ENCODE measurements at places on chromosomes 5 and 9.

DNA sequence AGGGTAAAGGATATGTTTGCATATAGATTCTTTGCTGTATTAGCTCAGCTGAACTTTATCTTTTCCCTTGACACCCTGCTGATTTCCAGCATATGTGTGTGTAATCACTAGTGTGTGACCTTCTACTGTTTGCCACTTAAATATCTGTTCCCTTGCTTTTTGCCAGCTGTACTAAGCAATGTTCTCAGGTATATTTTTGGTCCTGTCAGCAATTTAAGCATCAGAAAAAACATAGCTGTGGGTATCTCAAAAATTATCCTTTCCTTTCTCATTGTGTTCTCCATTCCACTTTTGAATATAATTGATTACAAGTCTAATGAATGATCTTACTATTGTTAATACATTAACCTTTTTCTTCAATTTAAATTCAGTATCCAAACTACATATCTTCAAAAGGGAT, 59.2 kb upstream of the CDH10 start:
- no peak for DNase-seq

DNA sequence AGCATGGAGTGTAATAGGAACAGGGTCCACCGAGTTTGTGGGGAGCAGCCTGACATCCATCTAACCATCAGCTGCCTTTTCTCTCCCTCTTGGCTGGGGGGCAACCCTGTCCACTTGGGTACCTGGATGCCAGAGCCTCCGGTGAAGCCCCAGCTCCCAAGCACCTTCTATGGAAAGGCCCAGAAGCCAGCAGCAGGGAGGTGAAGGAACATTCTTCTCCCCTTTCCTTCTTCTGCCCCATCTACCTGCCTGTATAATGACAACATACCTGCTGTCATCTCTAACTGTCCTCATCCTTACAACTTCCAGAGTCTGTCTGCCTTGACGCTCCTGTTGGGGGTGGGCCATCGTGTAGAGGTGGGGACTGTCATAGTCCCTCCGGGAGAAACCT, 33.1 kb downstream of the THBS4 start:
- DNase-seq = no peak

DNA sequence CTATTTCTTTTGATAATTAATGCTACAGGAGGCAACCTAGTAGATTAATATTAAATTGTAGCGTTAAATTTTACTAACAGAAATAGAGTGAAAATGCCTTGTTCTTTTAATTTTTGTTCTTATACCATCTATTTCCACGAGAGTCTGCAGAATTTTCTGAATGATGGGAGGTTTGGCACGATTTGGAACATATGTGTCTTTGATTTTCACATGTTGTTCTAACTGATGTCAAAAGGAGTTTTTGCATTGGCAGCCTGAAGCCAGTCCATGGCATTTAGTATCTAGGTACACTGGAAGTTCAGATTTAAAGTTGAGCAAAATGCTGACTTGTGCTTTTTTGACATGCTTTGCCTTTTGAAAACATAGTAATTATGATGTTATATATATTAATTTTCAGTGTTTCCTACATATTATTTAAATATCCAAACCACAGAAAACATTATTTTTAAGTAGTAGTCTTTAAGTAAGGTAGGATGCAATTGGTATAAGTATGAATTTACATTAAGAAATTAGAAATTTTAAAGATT, 103.0 kb downstream of the PBX3 start:
- no peak for DNase-seq

- DNase-seq = peak; percentile 65
Measured at GRCh38 chr5:179377421-179378115, 32.3 kb upstream of the ADAMTS2 start.

GRCh38 chr5:180340856-180341255, 12.3 kb downstream of the GFPT2 start:
- peak; percentile 53 for DNase-seq

DNA sequence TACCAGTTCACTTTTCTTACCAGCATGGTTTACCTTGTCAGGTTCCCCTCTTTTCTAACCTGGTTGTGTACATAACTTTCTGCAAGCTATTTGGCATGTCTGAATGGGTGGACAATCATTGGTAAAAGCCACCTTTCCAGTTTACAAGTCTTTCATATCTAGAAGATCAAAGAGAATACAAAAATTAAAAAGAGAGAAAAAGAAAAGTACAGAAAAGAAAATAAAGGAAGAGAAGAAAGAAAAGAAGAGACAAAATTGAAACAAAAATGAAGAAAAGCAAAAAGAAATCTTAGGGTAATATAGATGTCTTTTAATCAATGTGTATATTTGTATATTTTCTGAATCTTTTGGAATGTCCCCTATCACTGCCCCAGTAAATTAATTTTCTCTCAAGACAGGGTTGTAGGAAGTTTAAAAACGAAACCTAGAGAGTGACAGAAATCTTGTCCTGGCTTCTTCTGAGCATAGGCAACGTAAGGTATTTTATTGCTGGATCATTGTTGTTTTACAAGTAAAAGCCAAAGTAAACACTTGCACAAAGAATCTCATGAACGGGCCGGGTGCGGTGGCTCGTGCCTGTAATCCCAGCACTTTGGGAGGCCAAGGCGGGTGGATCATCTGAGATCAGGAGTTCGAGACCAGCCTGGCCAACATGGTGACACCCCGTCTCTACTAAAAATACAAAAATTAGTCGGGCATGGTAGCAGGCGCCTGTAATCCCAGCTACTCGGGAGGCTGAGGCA, 98.7 kb upstream of the IFNE start:
- no peak for DNase-seq

GRCh38 chr5:159157552-159157951, 51.8 kb downstream of the RNF145 start:
- DNase-seq = no peak

DNA sequence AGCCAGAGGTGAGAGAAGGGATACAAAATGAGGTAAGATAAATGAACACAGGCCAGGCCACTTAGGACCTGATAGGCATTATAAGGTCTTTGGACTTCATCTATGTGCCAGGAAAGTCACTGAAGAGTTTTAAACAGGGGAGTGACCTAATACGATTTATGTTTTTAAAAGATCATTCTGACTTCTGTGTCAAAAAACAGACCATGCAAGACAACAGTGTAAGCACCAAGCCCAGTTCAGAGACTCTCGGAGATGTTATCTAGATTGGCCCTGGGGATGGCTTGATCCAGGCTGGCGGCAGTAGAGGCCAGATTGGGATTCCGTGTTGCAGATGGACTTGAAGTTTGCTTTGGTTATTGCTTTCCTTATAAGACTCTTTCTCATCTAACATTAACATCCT, 43.0 kb upstream of the DPYSL3 start:
- DNase-seq = no peak

- DNase-seq = peak; percentile 55
Measured at GRCh38 chr5:7876867-7877266, 7.9 kb downstream of the MTRR start.

DNA sequence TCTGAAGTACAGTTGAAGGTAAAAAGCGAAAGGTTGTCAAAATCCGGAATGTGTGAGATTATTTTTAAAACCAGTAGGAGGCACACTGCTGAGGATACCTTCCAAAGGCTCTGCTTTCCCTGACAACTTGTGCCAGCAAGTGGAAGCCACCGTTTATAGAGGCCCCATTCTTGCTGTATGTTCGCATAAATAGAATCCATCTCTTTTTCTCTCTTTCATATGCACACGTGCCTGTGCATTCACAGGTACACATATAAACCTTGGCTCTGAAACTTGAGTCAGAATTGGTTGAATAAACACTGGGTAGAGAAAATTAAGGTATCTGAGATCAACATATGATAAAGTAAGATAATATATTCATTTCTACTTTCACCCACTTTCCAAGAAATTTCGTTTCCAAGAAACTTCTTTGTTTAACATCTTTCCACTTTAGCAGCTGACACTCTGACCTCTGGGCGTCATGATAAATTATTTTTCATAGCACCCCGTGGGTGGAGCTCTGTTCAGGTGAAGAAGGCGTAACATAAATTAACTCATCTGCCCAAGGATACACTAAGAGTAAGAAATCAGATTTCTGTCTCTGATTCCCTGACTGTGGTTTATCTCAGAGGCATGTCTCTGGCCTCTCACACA, 63.7 kb upstream of the RICTOR start:
- no peak for DNase-seq

DNA sequence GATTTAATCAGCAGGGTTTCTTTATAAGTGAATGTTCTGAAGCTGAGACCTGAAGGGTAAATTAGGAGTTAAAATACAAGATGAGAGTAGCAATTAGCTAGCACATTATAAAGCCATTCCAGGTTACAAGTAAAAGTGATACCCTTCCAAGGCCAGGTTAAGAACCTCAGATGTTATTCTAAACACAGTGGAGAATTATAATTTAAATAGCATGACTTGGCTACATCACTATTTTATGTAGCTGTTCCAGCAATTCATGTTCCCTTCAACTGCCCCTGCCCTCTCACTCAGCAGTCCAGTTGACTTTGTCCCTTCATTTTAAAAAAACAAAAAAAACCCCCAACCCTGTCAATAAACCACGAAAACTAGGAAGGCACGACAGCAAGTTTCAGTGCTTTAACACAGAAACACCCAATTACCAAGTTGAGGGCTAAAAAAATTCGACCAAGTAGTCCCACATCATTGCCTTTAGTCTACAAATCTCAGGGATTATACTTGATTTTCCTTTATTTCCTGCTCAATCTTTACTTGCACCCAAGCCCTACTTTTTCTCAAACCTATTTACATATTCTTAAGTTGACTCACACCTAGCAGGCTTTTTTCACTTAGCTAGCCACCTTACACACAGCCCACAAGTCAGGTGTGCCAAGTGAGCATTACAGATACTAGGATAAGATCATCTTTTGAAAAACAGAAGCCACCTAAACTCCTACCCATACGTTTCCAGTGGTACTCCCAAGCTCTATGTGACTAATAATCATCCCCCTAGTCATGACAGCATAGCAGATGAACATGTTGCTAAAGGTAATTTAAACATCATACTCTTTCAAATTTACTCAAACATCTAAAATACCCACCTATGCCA, 3.4 kb downstream of the RPL37 start:
- DNase-seq = no peak

DNA sequence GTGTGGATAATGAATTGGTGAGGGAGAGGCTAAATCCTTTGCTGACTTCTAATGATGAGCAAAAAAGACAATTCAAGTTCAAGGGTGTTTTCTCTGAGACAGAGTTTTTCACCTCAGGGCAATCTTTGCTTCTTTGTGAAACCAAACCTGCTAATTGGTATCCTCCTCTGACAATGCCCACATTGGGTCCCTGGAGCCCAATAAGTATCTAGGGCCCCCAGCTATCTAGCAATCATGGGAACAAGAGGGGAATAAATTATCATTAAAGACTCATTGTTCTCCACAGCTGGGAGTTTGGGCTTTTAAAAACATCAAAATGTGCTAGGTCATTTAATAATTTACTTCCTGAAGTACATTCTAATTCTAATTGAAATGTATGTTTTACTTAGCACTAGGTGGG, 227.3 kb downstream of the TMEM167A start:
- no peak for DNase-seq
